ENCODE measurements at places on chromosomes 4 and X.

- no peak for DNase-seq
Measured at GRCh38 chr4:159024266-159024665, 78.6 kb upstream of the RAPGEF2 start.

GRCh38 chrX:134821901-134822300 is 163.6 kb upstream of the PLAC1 start:
- DNase-seq, result no peak

DNA sequence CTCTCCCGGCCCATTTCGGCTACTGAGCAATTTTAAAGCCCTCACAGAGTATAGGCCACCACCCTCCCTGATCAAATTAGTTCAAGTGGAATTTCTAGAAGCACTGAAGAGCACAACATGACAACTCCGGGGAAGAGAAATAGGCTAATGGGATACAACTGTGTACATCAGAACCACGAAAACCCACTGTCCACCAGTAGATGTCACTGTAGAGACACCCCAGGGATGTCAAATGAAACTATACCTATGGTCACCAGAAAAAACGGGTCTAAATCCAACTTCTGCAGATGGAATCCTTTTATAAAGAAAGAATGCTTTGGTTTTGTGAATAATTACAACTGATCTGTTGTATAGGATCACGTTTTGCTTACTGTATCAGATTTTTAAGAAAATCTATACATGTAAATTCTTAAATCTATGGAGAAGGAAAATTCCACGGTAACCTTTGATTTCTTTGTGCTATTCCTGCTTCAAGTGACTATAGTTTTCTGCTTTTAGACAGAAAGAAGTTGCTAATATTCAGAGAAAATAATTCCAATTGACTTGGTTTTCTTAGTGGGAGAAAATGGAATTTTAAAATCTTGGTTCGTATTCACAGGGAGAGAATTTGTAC is 29.5 kb upstream of the MAP3K15 start:
- DNase-seq, result no peak

- DNase-seq, result no peak
Measured at GRCh38 chr4:120354381-120354780, 287.7 kb upstream of the MAD2L1 start.

DNA sequence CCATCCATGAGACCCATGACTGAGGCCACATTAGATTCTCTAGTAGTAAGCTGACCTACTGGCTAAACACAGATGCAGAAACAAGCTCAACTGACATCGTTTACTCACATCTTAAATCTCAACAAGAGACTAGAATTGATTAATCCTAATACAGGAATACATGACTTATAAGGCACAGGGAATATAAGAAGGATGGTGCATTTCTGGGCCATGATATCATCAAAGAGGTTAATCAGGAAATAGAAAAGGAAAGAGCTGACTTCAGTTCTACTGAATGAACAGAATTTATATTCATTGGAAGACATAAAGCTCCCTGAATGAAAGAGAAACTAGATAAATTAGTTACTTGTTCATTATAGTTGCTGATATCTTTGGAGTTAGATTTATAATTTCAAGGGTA is 1406.5 kb downstream of the STIM2 start:
- no peak for DNase-seq

- no peak for DNase-seq
Measured at GRCh38 chr4:19375931-19376330, 875.8 kb upstream of the SLIT2 start.

GRCh38 chr4:40550196-40550595 is 79.5 kb downstream of the RBM47 start:
- DNase-seq, result no peak

- no peak for DNase-seq
Measured at GRCh38 chr4:165874791-165875371, 1.8 kb downstream of the TLL1 start.

- no peak for DNase-seq
Measured at GRCh38 chr4:139584784-139585183, 28.8 kb upstream of the SETD7 start.

DNA sequence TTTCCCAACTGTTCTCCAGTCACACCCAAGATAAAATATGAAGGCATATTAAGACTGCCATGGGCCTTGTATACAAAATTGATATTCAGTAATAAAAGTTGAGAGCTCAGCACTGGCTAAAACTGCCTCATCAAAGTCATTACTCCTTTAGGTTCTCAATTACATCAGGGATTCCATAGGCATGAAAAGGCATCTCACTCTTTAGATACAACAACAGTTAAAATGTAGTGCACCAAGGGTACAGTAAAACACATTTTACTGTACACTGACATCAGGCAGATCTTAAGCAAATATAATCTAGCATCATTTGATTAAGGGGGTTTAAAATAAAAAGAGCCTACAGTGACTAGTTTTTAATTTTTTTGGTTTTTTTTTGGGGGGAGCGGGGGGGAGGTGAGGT is 107.7 kb downstream of the PPP3CA start:
- no peak for DNase-seq

DNA sequence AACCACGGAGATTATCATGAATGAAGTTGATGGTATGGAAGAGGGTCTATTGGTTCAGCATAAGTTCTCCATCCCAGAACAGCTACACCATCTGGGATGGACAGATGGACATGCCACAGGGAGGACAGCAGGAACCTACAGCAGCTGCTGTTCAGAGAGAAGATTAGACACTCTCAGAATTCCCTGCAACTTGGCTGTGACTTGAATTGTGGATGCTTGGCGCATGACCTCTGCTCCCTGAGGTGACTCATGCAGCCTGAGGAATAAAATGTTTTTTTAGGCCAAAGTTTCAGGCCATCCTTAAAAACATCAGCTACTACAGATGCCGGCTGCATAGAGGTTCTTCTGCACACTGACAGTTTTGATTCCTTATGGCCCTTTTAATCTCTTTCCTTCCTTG is 97.3 kb downstream of the RS1 start:
- no peak for DNase-seq

GRCh38 chr4:107800706-107801105 is 24.0 kb upstream of the SGMS2 start:
- DNase-seq, result no peak

- no peak for DNase-seq
Measured at GRCh38 chrX:64580035-64580434, 184.8 kb upstream of the MTMR8 start.

GRCh38 chr4:38606587-38606905 is 57.5 kb upstream of the KLF3 start:
- no peak for DNase-seq

DNA sequence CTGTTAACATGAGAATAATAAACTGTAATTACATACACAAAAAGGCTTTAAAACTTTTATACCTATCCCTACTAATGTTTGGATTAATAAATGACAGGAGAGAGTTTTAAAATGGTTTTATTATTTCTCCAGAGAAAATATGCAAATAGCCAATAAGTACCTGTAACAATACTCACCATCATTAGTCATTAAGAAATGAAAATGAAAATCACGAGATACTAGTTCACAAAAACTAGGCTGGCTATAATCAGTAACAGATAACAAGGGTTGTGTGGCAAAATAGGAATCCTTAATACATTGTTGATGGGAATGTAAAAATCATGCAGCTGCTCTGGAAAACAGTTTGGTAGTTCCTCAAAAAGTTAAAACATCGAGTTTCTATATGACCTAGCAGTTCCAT is 25.2 kb upstream of the AP1AR start:
- DNase-seq, result no peak

DNA sequence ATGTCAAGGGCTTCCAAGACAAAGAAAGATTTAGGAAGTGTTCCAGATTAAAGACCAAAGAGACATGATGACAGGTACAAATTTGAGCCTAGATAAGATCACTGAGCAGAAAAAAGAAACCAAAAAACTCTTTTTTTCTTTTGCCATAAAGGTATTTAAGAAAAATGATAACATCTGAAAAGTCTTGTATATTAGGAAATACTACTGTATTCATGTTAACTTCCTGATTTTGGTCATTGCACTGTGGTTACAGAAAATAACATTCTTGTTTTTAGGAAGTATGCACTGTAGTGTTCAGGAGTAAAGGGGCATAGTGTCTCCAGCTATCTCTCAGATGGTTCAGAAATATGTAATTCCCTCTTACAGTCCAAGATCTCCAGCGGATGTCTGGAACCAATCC is 37.1 kb downstream of the RWDD4 start:
- no peak for DNase-seq
